ENCODE measurements at places on chromosomes 16 and 17.

DNA sequence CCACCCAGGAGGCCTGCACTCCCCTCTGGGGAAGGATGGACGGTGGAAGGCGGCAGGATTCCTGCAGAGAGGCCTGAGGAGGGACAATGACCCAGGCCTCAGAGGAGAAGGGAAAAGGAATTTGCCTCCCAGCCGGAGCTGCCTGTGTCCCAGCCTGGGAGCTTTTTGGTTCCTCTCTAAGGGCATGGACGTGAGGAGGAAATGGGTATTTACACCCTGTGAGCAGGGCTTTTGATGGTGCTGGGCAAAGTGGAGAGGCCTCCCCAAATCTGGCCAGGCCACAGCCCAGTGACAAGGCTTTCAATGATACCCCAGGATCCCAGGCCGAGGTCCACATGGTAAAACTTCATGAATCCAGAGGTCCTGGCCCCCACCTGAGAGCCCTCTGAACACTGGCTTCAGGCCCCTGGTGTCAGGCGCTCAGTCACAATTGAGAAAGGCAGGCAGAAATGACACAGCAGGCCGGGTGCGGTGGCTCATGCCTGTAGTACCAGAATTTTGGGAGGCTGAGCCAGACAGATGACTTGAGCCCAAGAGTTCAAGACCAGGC, 56.0 kb upstream of the DOC2B start:
- DNase-seq = no peak

DNA sequence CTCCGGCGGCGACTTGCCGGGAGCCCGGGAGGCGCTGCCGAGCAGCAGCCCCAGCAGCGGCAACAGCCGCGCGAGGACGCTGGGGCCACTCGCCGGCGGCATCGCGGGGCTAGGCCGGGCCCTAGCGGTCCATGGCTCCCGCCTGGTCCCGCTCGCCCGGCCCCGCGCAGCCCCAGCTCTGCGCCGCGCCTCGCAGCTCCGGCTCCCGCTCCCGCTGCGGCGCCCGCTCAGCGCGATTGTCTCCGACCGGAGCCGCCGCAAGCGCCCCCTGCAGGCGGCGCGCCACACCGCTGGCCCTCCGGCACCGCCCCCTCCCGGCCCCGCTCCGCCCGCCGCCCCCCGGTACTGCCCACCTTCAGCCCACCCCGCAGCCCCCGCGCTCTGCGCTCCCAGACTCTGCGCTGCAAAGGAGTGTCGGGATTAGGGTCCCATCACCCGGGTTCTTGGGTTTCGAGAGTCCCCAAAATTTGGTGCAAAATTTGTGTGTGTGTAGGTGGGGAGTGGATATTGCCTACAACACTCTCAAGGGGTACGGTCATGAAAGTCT, at the start of gene FAM171A2:
Gene FAM171A2, minus strand, starts transcription at position 241 of the 547 bp plus-strand sequence. Its CDS starts 139 bp downstream, at position 102.
- DNase-seq = peak; percentile 78

DNA sequence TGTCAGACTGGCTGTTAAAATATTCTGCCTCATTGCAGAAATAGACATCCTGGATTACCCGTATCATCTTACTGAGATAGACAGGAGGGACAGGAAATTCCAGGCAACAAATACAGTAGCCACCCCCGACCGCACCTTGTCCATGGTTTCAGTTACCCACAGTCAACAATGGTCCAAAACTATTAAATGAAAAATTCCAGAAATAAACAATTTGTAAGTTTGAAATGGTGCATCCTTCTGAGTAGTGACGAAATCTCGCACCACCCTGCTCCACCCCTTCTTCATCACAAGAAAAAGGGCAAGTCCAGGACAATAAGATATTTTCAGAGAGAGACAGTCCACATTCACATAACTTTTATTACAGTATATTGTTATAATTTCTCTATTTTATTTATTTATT, 23.6 kb upstream of the PRSS54 start:
- no peak for DNase-seq

DNA sequence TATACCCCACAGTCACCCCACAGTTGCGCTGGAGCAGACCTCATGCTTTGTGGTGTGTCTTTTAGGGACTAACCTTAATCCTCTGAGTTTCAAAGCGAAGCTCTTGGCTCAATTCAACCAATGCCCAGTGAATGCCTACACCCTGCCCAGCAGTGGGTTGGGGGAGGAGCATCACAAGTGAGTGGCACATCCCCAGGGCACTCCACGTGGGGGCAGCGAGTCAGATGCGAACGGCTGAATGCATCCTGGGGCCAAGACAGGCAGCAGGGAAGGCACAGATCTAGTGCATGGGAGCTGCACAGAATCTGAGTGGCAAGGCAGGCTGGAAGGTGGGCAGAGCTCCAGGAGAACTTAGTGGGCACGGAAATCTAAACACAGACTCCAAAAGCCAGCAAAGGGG, 39.2 kb downstream of the IFT140 start:
- no peak for DNase-seq

GRCh38 chr17:29162909-29163341, 17.3 kb downstream of the MYO18A start:
- peak; percentile 65 for DNase-seq

DNA sequence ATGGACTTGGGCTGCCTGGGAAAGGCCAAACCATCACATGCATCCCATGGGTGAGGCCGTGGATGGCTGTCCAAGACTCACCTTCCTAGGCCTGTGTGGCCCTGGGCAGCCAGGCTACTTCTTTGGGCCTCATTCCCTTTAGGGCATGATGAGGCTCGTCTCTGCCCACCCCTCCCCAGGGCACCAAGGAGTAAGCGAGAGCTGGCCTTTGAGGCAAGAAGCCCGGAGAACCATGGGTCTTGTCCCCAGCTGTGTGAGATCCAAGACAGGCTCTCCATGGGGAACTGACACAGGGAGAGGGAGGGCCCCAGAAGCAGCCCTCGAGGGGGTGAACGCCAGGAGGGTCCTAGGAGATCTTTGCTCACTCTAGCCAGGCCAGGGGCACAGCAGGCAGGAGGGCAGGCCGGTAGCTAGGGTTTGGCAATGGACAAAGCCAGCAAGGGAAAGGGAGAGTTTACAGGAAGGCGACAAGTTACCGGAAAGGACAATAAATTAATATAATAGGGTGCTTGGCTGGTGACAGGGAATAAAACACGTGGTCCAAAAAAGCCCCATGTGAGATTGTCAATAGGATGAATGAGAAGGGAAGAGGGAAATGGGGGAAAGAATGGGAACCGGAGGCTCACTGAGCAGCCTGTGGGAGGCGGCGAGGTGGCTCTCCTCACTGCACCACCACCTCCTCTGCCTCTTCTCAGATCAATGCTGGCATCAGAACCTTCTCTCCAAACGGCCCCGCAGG, 119.1 kb downstream of the SDK2 start:
- no peak for DNase-seq
